SIG-M5 (cell line): ENCODE measurements at places on chromosomes 5 and 9.

DNA sequence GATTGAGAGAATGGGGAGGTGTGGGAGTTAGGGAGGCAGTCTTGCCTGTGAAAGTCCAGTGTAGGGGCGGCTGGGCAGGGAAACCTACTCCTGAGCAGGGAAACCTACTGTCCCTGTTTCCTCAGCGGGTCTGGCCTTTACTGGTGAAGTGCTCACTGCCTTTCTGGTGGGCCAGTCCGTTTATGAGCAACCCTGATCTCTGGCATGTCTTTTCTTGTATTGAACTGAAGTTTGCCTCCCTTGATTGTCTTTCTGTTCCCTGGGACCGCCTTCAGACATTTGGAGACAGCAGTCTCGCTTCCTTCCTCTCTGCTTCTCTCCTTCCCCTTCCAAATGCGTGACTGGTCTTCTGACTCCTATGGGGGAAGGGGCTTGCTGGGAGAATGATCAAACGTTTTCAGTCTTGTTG, 2.9 kb downstream of the SNX18 start:
- peak; percentile 46 for DNase-seq

GRCh38 chr9:35766997-35767396, 12.9 kb upstream of the MSMP start:
- no peak for DNase-seq

- no peak for DNase-seq
These were observed 6.2 kb downstream of the PDLIM4 start for GRCh38 chr5:132263548-132264261.

DNA sequence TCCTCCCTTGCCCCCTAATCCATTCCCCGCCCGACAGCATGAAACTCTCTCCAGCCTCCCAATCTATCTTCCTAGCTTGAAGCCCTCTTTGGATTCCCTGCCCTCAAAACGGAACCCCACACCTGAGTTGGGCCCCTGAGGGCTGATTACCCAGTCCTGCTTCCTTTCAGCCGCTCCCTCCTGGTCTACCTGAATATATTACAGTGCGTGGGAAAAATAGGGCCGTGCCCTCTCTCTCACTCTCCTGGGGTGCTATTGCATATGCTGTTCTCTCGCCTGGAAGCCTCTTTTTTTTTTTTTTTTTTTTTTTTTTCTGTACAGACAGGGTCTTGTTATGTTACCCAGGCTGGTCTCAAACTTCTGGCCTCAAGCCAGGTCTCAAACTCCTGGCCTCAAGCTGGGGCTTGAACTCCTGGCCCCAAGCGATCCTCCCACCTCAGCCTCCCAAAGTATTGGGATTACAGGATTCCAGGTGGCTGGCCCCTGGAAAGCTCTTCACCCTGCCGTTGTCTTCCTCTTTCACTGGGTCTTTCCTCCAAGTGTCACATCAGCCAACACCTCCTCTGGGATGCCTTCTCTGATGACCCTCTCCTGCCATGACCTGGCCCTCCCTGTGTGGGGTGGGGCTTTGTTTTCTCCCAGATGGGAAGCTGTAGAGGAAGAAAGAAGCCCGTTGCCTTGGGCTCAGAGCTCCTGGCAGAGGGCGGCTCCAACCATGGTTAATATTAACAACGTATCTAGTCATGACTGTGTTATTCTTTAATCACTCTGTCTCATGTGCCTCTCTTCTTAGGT, 8.2 kb downstream of the DNM1 start:
- DNase-seq: no peak

- no peak for DNase-seq
These were observed 513.4 kb upstream of the MEF2C start for GRCh38 chr5:89396278-89396954.

DNA sequence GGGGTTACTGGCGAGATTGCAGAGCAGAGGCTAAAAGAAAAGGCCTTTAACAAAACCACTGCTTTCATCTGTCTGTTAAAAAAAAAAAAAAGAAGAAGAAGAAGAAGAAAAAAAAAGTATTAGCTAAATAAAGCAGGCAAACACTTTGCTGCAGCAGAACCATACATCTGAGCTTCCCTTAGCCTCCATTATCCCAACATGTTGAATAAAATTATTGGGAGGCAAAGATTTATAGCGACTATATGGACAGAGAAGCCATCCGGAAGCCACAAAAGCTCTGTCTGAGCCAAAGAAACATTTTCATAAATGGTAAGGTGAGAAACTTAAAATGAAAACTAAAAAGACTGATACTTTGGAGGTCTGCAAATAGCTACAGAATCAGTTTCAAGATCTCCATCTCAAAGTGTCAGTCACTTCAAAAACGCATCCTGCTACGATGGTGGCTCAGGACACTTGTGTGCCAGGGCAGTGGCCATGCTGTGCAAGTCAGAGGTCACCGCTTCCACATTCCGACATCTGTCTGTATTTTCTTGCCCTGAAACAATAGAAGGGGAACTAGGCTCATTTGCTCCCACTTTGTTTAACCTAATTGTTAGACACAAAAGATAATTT, 9.6 kb downstream of the EFNA5 start:
- no peak for DNase-seq

GRCh38 chr5:103561685-103562452, 720 bp downstream of the NUDT12 start:
- DNase-seq: no peak

- no peak for DNase-seq
These were observed 196.6 kb upstream of the OTULINL start for GRCh38 chr5:14385019-14385418.

DNA sequence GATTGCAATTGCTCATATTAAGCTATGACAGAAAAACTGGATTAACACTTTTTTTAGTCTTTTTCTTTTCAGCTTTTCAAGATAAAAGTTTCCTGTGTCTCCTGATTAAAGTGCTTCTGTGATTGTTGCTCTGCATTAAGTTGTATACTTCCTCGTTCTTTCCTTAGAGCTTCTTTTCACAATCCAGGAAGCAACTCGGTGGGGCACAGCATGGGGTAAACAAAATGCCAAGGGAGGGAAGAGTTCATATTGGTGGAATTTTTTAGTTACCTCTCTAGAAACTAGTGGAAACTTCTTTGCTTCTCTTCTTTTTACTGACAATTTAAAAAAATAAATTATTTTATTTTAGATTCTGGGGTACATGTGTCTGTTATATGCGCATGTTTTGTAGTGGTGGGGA, 37.8 kb upstream of the ARRDC3 start:
- no peak for DNase-seq

DNA sequence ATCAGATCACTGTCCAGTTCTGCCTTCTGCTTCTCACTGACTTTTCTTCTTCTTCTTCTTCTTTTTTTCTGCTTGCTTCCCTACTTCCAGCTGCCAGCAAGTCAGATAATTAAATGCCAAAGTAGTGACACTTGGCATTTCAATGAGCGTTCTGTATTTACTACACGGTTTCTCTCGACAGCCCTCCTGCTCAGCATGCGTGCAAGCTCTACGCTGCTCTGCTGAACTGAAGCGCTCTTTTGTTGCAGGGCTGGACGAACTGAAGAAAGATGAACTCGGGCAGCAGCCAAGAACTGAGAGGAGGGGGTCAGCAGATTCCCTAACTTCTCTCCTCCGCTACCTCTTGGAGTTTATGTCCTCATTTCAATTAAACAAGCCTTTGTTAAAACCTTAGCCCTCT, 319.1 kb downstream of the GLIS3 start:
- no peak for DNase-seq

GRCh38 chr5:173396311-173396993, 68.2 kb upstream of the STC2 start:
- no peak for DNase-seq

DNA sequence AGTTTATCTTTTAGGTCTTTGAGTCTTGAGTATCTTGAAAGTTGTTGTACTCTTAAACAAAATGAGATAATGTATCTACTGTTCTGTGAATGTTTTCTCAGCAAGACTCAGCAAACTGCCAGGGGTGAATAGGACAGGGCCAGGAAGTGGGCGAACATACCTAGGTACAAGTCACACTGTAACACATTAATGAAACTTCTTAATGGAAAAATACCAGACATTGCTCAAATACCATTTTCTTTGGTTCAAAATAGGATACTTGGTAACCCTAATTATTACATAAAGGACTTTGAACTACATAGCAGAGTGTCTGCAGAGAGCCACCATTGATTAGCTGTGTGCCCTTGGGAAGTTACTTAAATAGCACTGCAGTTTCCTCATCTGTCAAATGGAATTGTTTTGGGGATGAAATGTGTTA, 197.5 kb downstream of the ARHGEF28 start:
- no peak for DNase-seq

DNA sequence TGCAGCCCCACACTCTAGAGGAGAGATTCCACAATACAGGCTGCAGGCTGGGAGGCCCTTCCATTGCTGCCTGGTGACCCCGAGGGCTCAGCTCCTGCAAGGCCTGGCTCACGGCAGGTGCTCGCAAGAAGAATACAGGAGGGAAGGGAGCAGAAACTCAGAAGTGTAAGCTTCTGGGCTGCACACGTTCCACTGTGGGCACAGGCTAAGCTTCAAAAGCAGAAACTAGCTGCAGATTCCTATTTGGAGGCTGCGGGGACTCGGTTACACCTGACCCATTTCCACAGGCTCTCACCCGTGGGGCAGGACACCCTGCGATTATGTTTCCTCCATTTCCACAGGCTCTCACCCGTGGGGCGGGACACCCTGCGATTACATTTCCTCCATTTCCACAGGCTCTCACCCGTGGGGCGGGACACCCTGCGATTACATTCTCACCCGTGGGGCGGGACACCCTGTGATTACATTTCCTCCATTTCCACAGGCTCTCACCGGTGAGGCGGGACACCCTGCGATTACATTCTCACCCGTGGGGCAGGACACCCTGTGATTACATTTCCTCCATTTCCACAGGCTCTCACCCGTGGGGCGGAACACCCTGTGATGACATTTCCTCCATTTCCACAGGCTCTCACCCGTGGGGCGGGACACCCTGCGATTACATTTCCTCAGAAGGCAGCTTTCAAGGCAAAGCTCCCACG, 10.3 kb downstream of the LPCAT1 start:
- no peak for DNase-seq

GRCh38 chr5:60651872-60652620, 47.9 kb downstream of the DEPDC1B start:
- DNase-seq: no peak

DNA sequence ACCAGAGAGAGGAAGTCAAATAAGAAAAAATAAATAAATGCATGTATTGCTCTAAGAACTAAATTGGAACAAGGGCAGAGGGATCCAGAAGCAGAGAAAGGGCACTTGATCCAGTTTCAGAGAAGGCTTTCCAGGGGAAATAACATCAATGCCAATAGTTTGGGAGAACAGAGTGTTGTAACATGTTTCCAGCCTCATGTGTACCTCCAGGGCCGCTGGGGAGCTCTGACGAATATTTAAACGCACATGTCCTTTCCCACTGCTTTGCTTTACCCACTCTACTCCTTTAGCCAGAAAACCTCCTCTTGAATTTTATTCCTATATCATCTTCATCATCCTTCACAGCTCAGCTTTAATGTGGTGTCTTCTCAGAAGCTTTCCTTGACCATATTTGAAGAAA, 233.7 kb downstream of the ENC1 start:
- no peak for DNase-seq

DNA sequence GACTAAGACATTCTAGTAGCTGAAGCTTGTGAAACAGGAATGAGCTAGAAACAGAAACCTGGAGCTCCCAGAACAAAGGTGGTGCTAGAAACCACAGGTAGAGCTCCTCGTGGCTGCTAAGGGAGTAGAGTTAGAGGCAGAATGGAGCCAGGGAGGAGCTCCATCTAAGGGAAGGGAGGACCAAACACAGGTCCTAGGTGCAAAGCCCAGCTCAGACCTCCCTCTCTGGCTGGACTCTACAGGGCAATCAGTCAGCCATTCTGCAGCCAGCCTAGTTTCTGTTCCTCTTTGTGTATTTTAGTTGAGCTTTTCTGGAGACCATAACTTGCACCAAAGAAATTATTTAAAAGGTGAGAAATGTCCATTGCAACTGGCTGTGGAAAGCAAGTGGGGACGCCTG, 70.4 kb downstream of the CRB2 start:
- DNase-seq: no peak

DNA sequence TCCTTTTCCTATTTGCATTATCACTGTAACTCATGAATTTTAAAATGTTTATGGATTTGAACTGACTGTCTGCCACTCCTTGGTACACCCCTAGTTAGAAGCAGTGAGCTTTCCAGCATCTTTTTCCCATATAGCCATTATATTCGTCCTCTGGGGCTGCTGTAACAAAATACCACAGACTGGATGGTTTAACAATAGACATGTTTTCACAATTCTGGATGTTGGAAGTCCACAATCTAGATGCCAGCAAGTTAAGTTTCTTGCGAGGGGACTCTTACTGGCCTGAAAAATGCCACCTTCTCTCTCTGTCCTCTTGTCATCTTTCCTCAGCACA, 530.0 kb downstream of the SEMA5A start:
- no peak for DNase-seq

- DNase-seq: no peak
These were observed 88.7 kb downstream of the PIP5K1B start for GRCh38 chr9:68793605-68794343.

DNA sequence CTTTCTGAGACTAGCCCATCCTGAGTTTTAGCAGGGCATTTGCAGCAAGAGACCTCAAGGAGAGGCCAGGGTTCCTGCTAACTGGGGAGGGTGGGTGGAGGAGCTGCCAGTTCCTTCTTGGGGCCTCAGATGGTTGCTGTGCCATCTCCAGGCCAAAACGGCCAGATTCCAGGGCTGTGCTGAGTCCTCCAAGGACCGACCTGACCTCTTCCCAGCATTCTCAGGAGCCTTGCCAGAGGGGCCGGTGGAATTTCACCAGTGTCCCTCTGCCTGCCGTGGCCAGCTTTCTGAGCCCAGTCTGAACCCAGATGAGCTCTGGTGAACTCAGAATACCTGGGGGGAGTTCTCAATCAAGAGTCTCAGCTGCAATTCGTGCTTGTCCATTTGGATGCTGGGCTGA, 54.3 kb downstream of the TSTD2 start:
- DNase-seq: no peak

- no peak for DNase-seq
These were observed 301.8 kb upstream of the PRR16 start for GRCh38 chr5:120162321-120162720.

GRCh38 chr5:171725205-171725601, 60.4 kb upstream of the SMIM23 start:
- DNase-seq: no peak

- no peak for DNase-seq
These were observed 11.5 kb upstream of the FAM120AOS start for GRCh38 chr9:93464876-93465275.
